GM23248 (cell line): ENCODE measurements at places on chromosomes 2 and 18.

- 0 out of 2 replicates have a peak, but pooled peaks cover 6% of the 10 kb centered on the region for H3K36me3 ChIP-seq
- H3K4me3 ChIP-seq, result no peak overlapping the region
- peaks cover 96% of the 10 kb centered on the region for H3K4me1 ChIP-seq
- H3K27me3 ChIP-seq, result no peaks in the 10 kb centered on the region
- peak overlapping the region; percentile 16; the same call in 1 of the 2 replicates for H3K27ac ChIP-seq
These were observed 9.1 kb downstream of the KLF7 start for GRCh38 chr2:207156451-207157161.

DNA sequence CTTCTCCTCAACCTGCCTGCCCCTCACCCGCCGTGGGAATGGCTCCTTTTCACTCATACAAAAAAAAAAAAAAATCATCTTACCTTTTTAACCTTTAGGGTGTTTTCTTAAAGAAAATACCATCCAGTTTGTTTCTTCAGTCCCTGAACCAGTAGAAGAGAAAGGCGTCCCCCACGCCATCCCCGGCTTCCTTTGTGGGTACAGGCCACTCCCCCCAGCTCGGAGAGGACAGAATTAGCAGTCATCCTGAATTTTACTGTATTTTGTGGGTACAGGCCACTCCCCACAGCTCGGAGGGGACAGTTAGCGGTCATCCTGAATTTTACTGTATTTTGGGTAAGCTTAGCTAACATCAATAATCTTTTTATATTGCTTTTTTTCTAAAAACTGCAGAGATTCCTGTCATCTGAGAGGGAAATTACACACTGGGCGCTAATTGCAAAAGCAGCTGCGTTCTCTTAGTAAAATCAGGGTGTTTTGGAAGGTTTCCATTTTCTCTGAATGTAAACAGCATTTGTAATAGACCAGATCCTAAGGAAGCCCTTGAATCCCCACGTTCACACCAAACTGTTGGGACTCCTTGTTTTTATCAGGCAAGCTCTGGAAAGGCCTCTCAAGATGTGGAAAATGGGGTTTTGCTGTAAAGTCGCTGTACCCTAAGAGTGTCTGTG, 72.5 kb downstream of the NFATC1 start:
- no peaks in the 10 kb centered on the region for H3K27me3 ChIP-seq
- no peak overlapping the region for H3K27ac ChIP-seq
- no peaks in the 10 kb centered on the region for H3K36me3 ChIP-seq
- H3K4me3 ChIP-seq, result no peak overlapping the region

DNA sequence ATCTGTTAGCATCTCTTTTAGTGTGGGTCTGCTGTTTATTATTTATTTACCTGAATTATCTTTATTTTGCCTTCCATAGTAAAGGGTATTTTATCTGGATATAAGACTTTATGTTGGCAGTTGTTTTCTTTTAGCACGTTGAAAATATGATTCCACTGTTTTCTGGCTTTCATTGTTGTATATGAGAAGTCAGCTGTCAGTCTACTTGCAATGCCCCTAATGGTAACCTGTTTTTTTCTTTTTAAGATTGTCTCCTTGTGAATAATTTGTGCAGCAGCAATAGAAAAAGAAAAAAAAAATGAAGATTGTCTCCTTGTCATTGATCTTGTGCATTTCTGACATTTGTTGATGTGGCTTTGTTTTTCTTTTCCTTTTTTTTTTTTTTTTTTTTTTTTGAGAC, 27.2 kb downstream of the SNED1 start:
- no peak overlapping the region for H3K4me3 ChIP-seq
- no peak overlapping the region for H3K27ac ChIP-seq
- peak; percentile 43 for DNase-seq
- no peaks in the 10 kb centered on the region for H3K27me3 ChIP-seq
- no peaks in the 10 kb centered on the region for H3K4me1 ChIP-seq
- H3K36me3 ChIP-seq, result peaks cover 9% of the 10 kb centered on the region; the same call in 1 of the 2 replicates

GRCh38 chr2:37026050-37026449, 58.1 kb downstream of the HEATR5B start:
- H3K27me3 ChIP-seq, result no peaks in the 10 kb centered on the region
- peaks cover 33% of the 10 kb centered on the region for H3K36me3 ChIP-seq
- H3K27ac ChIP-seq, result no peak overlapping the region
- peak; percentile 11 for DNase-seq
- H3K4me1 ChIP-seq, result peaks cover 4% of the 10 kb centered on the region
- H3K4me3 ChIP-seq, result no peak overlapping the region
